Vagina (tissue), 2 donors: ENCODE measurements at places on chromosomes 16 and 17.

DNA sequence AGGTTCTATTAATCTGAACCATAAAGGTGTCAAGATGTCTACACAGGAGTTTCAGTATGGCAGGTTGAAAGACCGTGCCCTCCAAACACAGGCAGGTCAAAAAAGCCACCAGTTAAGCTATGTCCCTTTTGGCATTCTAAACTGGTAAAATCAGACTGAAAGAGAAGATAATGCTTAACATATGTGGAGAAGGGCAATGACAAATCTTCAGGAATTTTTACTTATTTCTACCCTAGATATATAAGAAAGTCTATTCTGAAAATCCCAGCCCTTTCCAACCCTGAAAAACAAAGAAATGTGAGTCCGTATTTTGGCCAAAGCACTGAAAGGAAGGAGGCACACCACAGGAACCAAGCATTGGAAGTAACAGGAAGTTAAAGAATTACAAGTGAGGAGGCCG, 16.5 kb downstream of the AP1G1 start:
- DNase-seq = no peak

DNA sequence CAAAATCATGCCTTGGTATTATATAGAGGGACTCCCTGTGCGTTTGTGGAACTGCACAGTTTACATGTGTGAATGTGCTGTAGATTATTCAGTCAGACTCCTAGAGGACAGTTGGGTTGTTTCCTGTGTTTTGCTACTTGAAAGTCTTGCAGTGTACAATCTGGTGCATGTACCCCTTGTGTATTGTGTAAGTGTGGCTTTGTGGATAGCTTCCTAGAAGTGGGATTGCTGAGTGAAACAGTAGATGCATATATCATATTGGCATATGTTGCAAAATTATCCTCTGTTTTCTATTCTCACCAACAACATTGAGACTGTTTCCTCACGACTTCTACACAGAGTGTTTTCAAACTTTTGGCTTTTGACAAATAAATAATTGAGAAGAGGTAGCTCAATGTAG, 263.7 kb downstream of the MAP2K6 start:
- DNase-seq = no peak

DNA sequence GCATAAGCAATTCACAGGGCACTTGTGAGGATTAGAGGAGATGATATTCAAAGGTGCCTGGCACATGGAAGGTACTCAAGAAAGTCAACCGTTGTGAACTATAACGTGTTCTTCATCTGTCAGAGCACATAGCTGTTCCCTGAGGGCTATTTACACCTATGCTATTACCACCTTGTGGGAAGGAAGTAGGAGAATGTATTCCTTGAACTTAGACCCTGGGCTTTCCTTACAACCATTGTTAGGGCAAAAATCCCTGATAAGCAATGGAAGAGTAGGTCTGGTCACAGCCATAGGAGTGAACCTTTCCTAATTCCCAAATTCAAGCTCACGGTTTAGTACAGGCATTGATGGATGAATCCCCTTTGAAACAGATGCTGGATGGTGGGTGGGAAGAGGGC, 188.6 kb downstream of the HAPSTR1 start:
- no peak for DNase-seq

DNA sequence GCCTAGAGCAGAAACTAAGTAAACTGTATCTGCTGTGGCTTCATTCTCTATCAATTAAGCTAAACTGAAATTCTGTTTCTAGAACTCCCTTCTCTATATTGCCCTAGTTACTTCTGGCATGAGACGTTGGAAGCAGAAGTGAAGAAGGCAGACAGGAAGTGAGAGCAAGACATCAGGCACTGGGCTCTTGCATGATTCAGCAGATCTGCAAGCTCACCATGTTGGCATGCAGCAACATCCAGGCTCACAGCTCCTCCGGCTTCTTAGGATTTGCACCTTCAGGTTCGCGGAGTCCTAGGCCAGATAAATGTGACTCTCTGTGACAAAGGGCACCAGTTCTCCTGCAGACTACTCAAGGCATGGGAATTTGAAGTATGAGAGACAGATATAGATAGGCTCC, 148.3 kb downstream of the CDH8 start:
- no peak for DNase-seq

DNA sequence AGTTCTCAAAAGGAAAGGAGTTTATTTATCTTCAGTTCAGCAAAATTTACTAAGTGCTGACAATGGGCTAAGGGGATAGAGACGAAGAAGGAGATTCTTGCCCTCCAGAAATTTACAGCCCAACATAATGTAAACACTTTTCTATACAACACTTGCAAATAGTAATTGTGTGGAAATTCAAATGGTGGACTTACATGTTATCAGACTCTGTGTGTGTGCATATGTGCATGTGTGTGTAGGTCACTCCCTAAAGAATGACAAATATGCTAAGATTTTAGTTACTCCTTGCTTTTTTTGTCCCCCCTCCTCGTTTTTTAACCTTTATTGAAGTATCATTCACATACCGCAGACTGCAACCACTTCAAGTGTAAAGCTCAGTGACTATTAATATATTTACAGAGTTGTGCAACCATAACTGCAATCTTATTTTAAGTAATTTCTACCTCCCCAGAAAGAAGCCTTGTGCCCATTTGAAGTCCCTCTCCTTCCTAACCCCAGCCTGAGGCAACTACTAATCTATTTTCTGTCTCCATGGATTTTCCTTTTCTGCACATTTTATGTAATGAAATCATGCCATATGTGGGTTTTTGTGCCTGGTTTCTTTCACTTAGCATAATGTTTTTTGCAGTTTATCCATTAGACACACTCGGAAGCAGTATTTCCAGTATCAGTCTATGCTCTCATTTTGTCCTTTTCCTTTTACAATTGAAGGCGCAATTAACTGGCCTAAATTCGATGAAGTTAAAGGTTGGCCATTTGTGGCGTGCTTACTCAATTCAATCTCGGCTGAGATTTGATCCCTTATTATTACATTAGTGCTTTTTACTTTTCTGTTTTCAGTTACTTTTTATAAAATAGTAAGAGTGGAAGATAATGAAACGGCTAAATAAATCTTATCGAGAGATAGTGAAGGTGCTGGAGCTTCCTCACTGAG, 318.4 kb downstream of the HAPSTR1 start:
- no peak for DNase-seq

- DNase-seq = no peak
Measured at GRCh38 chr16:79409978-79410377, 190.6 kb downstream of the MAF start.

DNA sequence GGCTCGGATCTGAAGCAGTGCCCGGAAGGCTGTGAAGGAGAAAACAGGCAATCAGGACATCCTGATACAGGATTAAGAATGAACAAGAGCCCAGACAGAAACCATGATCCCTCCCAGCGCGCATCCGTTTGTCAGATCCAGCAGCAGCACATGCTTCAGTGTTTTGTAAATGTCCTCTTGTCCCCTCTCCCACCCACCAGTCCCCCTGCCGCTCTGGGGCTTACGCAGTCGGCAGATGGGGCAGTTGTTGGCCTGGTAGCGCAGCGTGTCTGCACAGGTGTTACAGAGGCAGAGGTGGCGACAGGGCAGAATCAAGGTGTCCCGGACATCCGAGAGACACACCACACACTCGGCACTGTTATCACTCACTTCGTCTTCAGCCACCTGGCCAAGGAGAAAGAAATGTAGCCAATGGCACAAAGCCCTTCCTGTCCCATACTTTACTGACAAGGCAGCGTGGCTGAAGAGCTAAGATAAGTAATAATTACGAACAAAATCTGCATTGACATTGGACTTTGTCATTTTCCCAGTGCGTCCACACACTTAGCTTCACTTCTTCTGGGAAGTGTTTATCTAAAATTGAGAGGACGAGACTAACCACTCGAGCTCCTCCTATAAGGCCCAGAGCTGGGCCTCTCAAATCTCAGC, 20.7 kb upstream of the FOXJ1 start:
- peak; percentile 49 for DNase-seq

GRCh38 chr16:30437511-30438046, 7.7 kb upstream of the DCTPP1 start:
- DNase-seq = no peak

DNA sequence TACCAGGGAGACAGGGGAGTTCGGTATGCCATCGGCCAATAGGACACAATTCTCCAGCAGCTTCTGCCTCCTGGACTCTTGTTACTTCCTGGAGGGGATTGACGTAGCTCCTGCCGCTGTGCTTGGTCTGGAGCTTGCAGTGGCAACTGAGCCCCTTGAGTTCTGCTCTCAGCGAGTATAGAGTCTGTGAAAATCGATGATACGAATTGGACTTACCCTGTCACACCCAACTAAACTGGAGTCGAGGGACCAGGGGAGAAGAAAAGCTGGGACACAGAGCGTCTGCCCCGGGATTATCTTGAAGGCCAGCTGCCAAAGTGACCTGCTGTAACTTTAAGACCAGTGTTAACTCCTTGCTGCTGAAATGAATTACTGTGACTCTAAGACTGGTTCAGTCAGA, 22.2 kb downstream of the SEC14L1 start:
- no peak for DNase-seq

GRCh38 chr17:57368637-57369336, 112.5 kb downstream of the MSI2 start:
- no peak for DNase-seq
